ENCODE measurements at places on chromosomes 12 and 14. TPM values are rescaled to one million over a fixed set of nuclear protein-coding genes. Genes with fewer than 3 reads are reported as not detected.

ZDHHC22 gene
- total RNA-seq = not detected

NOS1 gene
- total RNA-seq = not detected

SLCO1B3 gene
- not detected for total RNA-seq

TSHR gene
- 3.5 TPM for total RNA-seq

P2RX2 gene
- total RNA-seq = not detected

SAMD15 gene
- total RNA-seq = 0.26 TPM

SSPN gene
- not detected for total RNA-seq

Measured in activated naive CD4-positive, alpha-beta T cell treated with anti-CD3 and anti-CD28 coated beads, Interleukin-2, amount 10 ng/mL, durations not matched to agents 5 hours and 36 hours (primary cell).